ENCODE measurements at places on chromosomes 3 and 15.
A peak's percentile ranks its signal among the peaks of the same experiment; 100 is the strongest.

- DNase-seq, result no peak
These were observed 4.2 kb downstream of the SCN10A start for GRCh38 chr3:38811822-38812221.

DNA sequence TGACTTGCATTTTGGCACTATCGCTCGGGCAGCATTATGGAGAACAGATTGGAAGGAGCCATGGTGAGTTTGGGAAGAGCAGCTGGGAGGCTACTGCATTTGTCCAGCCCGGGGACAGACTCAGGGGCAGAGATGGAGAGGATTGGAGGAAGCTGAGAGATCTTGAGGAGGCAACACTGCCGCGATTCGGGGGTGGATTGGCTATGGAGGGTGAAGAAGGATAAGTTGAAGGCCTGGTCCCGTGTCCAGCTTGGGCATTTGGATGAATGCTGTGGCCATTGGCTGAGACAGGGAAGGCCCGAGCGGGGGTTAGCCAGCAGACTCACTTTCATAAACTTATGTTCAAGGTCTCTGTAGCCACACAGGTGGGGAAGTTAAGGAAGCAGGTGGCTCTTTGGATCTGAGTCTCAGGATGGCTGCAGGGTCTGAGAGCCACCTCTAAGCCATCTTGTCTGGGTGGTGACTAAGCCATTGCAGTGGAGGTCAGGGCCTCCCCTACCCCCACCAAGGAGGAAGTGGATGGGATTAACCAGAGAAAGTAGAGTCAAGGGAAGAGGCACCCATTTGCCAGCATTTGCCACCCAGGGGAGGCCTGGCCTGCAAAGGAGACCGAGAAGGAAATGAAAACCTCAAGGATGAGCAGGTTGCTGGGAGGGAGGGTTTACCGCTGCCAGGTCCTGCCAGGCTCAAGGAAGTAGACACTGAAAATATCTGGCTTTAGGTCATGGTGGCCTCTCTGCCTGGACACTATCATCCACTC, 144.0 kb upstream of the TLE3 start:
- DNase-seq, result no peak

DNA sequence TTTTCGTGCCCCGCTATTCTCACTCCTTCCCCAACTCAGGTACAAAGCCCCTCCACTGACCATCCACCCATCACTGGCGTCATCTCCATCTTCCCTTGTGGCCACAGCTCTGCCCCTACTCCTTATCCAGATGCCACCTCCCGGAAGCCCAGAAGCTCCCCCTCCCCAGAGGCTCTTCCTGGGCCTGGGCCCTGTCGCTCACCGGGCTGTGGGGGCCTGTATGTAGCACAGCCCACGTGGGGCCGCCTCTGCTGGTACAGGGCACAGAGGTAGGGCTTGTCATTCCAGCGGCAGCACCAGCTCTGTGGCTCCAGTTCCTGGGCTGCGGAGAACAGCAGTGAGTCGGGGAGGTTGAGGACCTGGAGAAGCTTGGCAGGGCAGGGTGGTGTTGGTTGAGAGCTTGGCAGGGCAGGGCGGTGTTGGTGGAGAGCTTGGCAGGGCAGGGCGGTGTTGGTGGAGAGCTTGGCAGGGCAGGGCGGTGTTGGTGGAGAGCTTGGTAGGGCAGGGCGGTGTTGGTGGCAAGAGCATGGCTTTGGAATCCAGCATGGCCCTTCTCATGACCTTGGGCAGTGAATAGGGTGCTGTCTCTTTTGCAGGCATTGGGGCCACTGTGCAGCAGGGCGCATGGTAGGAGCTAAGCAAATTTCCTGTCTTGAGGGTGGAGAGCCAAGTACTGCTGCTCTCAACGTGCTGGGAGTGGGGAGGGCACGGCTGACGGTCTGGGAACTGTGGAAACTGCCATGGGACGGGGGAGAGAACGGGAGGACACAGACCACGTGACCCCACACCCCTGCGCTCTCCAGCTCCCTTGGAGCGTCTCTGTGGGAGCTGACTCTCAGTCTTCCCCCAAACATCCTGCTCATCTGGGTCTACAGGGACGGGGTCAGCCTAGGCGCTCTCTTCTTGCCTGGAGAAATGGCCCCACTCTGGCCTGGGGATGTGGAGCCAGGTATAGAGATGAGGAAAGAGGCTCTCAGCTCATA, 43.4 kb downstream of the MUC20 start:
- DNase-seq, result no peak

GRCh38 chr3:188306435-188307005, 152.6 kb downstream of the LPP start:
- DNase-seq, result no peak

- DNase-seq, result no peak
These were observed 30.2 kb downstream of the NR2F2 start for GRCh38 chr15:96360581-96361308.

- DNase-seq, result no peak
These were observed 4.6 kb downstream of the CIDEC start for GRCh38 chr3:9875448-9875847.

- DNase-seq, result no peak
These were observed 76.2 kb downstream of the CORO2B start for GRCh38 chr15:68654786-68655560.

- peak; percentile 16 for DNase-seq
These were observed 895 bp downstream of the GATA2 start for GRCh38 chr3:128491941-128492670.

DNA sequence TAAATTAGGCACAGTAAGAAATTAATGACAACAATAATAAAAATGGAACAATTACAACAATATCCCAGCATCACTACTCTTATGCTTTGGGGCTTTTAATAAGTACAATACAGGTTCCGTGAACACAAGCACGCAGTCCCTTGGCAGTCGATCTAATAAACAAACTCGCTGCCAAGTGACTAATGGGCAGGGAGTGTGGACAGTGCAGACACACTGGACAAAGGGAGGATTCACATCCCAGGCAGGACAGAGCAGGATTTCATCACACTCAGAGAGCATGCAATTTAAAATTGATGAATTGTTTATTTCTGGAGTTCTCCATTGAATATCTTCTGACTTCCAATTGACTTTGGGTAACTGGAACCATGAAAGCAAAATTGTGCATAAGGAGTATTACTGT, 524.1 kb upstream of the CFAP20DC start:
- no peak for DNase-seq

DNA sequence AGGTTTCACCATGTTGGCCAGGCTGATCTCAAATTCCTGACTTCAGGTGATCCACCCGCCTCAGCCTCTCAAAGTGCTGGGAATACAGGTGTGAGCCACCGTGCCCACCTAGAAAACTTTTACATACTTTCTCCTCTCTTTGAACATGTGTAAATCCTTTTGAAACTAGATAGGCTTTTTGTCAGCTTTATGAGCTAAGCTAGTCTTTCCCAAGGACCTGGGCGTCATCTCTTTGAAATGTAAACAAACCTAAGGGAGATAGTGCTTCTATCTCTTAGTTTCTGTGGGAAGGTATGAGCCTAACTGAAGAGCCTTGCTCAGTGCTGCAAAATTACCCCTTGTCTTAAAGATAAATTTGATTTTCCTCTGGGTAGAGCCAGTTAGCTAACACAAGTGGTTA, 4.8 kb downstream of the CX3CR1 start:
- DNase-seq, result no peak

- DNase-seq, result no peak
These were observed 47.2 kb downstream of the CADM2 start for GRCh38 chr3:85005946-85006345.

- DNase-seq, result no peak
These were observed 9.0 kb upstream of the ILDR1 start for GRCh38 chr3:122031123-122031468.

- no peak for DNase-seq
These were observed 9.2 kb downstream of the ILDR1 start for GRCh38 chr3:122012821-122013220.

- peak; percentile 20 for DNase-seq
These were observed 3.4 kb downstream of the CLDND1 start for GRCh38 chr3:98519351-98519750.

GRCh38 chr3:32261545-32261944, 23.1 kb downstream of the CMTM8 start:
- DNase-seq, result no peak

DNA sequence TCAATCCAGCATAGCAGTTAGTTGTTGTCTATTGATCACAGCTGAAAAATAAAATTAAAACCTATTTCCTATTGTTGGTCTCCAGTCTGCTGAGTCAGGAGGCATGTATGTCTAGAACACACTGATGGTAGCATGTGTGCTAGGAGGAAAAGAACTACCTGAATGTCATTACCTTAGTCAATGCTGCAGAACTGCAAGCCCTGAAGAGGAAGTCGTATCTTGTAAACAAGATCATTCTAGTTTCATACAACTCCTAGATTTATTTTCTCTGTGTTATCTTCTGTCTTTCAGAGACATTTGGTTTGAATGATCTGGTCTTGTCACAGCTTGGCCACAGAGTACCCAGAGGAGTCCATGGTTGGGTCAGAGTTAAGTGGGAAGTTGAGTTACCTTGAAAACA, 110.0 kb upstream of the MRPL3 start:
- no peak for DNase-seq
